ENCODE measurements at places on chromosomes 12 and 14.
A peak's percentile ranks its signal among the peaks of the same experiment; 100 is the strongest.

DNA sequence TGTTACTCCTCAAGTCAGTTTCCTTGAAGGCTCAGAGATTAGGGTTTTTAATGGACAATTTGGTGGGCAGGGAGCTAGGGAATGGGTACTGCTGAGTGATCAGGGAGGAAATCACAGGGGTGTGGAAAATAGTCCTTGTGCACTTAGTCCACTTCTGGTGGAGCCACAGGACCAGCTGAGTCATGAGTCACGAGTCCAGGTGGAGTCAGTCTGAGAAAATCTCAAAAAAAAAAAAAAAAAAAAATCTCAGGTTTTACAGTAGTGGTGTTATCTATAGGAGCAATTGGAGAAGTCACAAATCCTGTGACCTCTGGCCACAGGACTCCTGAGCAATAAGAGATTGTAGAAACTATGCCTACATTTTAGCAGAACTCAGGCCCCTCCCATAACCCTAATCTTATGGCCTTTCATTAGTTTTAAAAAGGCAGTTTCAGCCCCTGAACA lies 28.2 kb upstream of the AMN1 start:
- DNase-seq = no peak

- no peak for DNase-seq
Observed at GRCh38 chr14:98947911-98948595, 323.9 kb downstream of the BCL11B start.

GRCh38 chr12:32773691-32774090 lies 18.0 kb upstream of the YARS2 start:
- no peak for DNase-seq

DNA sequence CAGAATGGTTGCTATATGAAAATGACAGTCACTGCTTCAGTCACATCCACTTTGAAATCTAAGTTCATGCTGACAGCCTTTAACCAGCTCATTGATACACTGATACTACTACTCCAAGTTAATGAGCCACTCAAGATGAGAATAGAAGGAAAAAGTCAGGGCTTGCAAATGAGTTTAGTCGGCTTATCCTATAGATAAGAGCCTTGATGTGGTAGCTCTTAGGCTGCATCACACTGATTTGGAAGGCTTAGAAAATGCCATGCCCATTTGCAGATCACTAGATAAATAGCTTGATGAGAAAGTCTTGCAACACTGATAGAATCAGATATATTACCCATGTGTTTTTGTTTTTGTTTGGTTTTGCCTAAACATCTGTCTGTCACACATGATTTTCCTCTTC lies 251.4 kb upstream of the ATXN7L3B start:
- no peak for DNase-seq

- DNase-seq = no peak
Observed at GRCh38 chr12:68109444-68110217, 49.9 kb downstream of the IFNG start.

- DNase-seq = peak; percentile 39
Observed at GRCh38 chr14:91317381-91318308, 73.1 kb upstream of the GPR68 start.

DNA sequence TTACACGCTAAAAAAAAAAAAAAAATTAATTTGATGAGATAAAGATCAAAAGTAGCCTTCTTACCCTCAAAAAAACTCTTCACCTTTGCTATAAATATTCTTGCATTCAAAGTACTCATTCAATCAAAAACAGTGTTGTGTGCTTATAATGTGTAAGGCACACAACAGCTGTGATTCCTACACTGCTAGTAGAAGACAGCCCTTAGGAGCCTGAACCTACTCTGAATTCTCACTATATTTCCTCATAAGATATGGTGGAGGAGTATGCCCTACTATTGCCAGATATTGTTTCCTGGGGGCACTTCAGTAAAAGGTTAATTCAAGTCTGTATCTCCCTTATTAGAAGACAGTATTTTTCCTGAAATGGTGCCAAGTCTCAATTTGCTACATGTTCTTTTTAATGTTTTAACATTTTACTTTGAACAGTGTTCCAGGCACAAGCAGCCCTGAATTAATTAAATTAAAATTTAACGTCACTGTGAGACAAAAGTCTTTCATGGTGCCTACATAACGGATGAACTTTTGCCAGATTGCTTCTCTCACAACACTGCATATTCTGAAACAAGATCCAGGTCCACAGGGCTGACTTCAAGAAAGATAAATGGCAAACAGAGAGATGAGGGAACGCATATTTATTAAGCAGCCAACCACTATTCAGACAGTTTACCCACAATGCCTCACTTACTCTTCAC lies 19.3 kb downstream of the PPP2R5E start:
- DNase-seq = no peak

DNA sequence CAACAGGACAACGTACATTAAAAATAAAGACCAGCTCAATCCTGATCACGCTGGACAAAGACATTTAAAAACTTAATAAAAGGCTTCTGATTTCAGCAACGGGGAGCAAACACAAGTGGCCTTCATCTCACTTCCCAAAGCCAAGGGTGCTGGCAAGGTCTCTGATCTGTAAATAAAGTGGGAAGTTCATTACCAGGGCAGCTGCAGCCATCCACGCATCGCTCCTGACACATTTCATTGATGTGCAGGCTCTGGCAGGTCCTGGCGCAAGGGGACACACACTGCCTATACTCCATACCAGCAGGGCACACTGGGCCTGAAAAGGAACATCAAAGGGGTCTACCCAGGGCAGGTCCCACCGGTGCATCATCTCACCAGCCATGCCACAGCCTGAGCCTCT lies 51.0 kb downstream of the VWF start:
- DNase-seq = no peak

DNA sequence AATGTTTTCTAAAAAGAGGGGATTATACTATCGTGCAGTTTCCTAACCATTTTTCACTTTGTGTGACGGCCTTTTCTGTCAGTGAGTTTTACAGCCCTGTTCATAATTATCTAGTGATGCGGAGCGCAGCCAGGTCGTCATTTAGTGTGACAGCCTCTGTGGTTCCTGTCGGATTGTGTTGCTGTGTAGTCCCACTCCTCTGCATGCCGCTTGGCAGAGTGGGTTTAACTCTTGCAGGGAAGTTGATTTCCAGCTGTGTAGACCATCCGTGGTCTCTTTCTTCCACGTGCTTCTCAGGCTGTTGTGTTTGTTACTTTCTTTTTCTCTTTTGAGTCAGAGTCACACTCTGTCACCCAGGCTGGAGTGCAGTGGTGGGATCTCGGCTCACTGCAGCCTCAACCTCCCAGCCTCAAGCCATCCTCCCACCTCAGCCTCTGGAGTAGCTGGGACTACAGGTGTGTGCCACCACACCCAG lies 8.6 kb downstream of the RAN start:
- DNase-seq = no peak

DNA sequence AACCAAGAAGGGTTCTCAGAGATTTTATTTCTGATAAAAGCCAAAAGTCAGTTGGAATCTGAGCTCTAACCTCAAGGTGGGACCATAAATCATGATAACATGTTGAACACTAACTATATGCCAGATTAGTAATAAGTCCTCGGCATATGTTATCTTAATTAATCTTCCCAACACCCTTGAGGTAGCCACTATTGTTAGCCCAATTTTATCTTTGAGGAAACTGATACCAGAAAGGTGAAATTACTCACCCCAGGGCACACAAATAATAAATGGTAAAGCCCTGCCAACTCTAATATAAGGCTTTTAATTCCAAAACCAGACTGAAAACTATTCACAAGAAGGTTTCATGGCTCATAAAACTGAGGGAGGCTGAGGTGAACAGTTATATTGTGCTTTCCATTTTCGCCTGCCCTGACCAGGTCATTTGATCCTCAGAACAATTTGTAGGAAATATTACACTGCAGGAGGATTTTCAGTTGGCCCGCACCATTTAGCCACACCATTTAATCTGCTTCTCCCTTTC lies 16.1 kb upstream of the NUAK1 start:
- DNase-seq = no peak

- DNase-seq = no peak
Observed at GRCh38 chr12:51307655-51308593, 16.1 kb downstream of the BIN2 start.

DNA sequence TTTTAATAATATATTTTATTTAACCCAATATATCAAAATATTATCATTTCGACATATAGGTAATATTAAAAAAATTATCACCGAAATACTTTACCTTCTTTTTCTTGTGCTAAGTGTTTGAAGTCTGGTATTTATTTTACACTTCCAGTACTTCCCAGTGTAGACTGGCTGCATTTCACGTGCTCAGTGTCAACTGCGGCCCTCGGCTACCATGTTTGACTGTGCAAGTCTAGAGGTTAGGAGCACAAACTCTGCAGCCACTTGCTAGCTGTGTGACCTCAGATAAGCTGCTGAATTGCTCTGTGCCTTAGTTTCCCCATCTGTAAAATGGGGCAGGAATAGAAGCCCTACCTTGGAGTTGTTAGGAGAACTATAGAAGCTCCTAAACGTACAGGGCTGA lies 42.3 kb upstream of the ESRRB start:
- DNase-seq = no peak

- DNase-seq = no peak
Observed at GRCh38 chr12:55686366-55687010, 21.2 kb downstream of the ITGA7 start.

DNA sequence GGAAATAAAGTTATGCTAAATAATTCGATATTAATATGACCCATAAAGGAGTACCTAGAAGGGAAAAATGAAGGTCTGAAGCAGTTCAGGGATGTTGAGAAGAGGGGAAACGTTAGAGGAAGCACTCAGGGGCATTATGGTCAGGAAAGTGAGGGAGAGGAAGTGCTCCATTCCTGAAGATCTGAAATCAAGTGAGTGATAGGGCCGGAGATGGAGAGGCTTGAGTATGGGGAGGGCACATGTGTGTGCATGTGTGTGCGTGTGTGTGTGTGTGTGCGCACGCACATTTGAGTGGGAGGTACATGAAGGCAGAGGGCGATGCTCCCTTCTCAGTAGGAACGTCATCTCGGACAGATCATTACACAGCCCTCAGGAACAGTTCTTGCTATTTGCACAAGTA lies 4.9 kb upstream of the DCD start:
- no peak for DNase-seq

DNA sequence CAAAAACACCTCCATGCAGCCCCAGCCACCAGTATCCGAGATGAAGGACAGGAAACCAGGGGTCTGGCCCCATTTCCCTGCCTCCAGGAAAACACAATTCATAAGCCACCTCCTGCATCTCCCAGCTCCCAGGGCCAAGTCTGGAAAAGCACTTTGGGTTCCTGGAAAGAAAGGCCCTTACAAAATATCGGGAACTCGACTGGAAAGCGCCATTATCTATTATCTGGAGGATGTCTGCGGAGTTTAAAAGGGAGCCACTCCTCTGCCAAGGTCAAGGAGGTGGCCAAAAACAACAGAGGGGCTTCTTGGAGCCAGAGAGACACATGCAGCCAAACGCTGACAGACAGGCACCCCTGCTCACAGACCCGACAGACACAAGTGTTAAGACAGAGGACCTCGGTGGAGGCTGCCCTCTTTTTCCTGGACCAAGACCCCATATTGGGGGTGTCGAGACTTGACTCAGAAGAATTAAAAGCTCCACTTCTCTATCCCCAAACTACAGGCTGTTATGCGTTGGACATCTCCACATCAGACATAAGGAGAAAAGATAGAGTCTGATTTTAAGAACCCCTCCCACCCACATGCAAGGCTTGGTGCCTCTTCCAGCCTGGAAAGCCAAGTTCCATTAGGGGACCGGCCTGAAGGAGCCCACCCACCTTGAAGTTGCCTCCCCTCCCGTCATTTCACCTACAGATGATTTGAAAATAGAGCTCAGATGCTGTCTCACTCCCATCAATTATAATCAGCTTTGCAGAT lies 9.6 kb downstream of the ACTN1 start:
- DNase-seq = no peak

DNA sequence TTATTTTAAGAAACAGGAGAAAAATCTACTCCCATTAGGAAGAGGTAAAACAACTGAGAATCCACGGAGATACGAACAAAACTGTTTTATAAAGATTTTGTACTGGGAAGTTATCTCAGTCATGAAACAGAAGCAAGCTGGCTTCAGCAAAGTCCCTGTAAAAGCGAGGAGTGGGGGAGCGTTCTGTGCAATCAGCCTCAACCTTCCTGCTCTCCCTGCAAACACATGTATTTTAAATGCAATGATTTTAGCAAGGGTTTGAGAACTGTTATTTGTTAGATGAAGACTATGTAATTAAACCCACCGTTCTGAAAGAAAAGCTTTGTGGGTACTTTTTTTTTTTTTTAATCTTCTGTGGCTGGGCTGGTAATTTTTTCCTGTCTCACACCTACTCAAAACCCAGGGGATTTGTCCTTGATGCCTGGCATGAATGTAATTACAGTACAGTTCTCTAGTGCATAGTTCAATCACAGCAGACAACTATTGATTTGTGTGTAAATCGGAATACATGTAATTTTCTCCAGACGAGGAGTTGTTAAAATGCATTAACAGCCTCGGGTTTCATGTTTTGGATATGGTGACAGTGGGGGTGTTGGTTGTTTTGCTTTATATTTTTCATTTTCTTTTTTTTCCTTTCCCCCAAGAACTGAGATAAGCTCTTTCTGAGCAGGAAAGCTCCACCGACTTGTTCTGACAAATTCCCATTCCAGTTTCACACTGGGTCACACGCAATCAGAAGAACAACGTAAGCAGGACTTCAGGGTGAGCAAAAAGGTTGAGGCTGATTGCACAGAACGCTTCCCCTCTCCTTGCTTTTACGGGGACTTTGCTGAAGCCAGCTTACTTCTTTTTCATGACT lies 153.6 kb downstream of the PHLDA1 start:
- DNase-seq = no peak

DNA sequence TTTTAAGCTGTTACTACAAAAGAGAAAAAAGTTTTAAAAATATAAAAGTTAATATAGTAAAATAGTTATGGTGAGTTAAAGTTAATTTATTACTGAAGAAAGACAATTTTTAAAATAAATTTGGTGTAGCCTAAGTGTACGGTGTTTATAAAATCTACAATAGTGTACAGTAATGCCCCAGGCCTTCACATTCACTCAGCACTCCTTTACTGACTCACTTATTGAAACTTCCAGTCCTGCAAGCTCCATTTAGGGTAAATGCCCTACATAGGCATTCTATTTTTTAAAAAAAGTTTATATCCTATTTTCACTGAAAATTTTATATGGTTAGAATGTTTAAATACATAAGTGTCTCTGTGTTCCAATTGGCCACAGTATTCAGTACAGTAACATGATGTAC lies 769.5 kb upstream of the NOVA1 start:
- no peak for DNase-seq

- no peak for DNase-seq
Observed at GRCh38 chr14:38111046-38111445, 96.7 kb upstream of the SSTR1 start.

GRCh38 chr12:46677749-46678148 lies 148.0 kb downstream of the SLC38A4 start:
- DNase-seq = no peak

DNA sequence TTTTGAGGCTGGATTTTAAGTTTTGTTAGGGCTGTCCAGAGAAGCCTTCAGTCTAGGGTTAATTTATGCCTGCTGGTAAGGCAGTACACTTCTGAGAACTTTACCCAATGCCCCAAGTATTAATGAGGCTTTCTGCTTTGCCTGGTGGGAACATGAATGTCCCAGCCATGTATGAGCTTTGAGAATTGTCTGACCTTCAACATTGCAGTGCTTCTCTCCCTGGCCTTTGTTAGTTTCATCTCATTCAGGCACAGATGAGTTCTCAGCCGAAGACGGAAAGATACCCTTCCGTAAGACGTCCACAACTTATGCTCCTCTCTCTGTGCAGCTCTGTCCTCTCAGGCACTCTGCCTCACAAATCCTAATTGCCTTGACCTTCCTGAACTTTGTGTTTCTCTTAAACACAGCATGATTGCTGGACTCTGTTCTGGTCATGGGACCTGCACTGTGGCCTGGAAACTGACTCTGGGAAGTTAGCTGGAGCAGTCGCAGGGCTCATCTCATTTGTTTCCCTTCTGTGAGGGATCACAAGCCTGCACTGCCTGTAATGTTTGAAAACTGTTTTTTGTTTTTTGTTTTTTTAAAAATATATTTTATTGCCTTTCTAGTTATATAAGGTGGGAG lies 15.7 kb downstream of the CHPT1 start:
- no peak for DNase-seq

All from NCI-H2029 treated with DMSO at 0.1 percent for 48 hours (cell line).